ENCODE measurements at places on chromosomes 6 and 20. TPM values are rescaled to one million over a fixed set of nuclear protein-coding genes. Genes with fewer than 3 reads are reported as not detected.

Gene RAMACL
- 1.6 TPM for total RNA-seq

Gene CDK5RAP1
- total RNA-seq, result 21.6 TPM

Gene CEP43
- 11.8 TPM for total RNA-seq

Gene APOM
- 0.26 TPM for total RNA-seq

Gene PROKR2
- not detected for total RNA-seq

Gene TENT5A
- total RNA-seq, result 9.2 TPM

Gene TBXT
- not detected for total RNA-seq

Gene EPB41L1
- total RNA-seq, result 2.7 TPM
